ENCODE measurements at places on chromosomes 16 and 17.

DNA sequence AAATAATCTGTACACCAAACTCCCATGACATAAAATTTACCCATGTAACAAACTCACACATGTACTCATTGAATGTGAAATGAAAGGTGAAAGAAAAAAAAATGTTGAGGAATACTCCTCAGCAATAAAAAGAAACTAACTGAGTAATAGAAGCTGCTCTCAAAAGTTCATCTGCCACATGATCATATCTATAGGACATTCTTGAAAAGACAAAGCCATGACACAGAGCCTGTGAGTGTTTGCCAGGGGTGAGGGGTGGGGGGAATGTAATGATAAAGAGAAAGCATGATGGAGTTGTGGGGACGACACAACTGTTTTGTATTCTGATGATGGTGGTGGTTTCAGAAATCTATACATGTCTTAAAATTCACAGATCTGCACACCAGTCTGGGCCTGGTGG, 52.2 kb upstream of the TMC5 start:
- no peak for DNase-seq

- no peak for DNase-seq
These were observed 42.9 kb upstream of the IRF8 start for GRCh38 chr16:85856079-85856478.

DNA sequence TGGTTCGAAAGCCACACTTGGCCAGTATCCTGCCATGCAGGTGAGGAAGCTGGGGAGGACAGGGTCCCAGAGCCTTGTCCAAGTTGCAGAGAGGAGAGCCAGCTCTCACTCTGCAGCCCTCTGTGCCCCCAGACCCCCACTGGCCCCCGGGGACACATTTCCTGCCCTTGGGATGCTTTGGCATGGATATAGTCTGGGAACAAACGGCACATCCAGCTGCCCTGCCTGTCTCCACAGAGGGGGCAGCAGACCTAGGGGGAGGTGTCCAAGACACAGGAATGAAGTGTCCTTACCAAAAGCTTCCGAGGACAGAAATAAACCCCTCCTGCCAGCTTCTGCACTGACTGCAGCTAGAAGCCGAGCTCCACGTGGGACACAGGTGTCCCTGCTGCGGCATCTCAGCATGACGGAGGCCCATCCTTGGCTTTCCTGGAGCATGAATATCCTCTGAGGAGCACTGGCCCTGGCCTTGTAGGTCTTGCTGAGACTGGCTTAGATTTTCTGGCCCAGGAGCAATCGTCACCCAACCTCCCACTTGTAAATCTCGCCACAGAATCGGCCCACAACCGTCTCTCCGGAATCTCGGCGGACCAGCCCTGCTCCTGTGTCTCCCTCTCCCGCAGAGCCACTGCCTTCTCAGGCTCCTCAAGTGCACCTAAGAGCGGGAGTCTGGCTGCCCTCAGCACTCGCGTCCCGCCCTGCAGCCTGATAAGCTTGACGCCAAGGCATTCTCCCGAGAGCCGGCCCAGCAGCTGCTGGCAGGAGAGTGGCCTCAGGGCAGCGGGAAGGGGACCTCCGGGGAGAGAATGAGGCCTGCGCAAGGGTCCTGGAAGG, 1.1 kb upstream of the CAPN15 start:
- no peak for DNase-seq

DNA sequence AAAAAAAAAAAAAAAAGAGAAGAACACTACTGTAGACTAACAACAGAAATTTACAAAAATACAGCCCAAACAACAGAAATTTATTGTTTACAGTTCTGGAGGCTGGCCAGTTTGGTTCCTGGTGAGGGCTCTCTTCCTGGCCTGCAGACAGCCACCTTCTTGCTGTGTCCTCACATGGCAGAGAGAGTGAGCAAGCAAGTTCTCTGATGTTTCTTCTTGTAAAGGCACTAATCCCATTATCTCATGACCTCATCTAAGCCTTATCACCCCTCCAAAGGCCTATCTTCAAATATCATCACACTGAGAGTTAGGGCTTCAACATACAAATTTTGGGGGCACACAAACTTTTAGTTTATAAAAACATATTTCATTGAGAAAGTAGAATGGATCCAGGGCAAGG, 7.3 kb downstream of the ARSG start:
- no peak for DNase-seq

GRCh38 chr17:65154770-65155589, 17.8 kb downstream of the RGS9 start:
- DNase-seq = no peak

DNA sequence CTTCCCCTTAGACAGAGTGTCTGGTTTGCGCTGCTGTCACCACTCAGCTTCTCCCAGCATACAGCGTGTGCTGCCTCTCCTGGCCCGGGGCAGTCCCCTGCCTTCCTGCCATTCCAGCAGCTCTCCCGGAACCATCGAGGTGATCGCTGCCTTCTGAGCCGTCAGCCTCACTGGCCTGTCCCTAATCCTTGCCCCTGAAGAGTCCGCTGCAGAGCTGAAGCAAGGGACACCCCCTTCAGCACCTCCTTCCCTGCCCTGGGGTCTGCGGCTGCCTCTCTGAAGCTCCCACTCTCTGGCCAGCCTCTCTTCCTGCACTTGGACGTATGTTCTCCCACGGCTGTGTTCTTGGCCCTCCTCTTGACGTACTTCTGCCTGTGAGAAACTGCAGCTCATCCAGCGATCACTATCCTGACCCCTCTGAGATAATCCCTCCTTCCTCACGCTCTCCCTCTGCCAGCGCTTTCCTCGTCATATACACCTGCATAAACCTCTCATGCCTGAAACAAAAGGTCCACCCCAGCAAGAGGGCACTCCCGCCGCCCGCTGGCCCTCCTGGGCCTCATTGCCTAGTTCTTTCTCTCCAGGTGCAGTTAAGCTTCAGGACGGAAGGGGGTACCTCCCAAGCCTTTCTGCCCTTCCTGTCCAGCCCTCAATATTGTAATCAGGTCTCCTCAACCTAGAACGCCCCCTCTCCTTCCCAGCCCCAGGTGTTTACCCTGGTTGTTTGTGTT, 220.6 kb upstream of the CHMP6 start:
- no peak for DNase-seq

DNA sequence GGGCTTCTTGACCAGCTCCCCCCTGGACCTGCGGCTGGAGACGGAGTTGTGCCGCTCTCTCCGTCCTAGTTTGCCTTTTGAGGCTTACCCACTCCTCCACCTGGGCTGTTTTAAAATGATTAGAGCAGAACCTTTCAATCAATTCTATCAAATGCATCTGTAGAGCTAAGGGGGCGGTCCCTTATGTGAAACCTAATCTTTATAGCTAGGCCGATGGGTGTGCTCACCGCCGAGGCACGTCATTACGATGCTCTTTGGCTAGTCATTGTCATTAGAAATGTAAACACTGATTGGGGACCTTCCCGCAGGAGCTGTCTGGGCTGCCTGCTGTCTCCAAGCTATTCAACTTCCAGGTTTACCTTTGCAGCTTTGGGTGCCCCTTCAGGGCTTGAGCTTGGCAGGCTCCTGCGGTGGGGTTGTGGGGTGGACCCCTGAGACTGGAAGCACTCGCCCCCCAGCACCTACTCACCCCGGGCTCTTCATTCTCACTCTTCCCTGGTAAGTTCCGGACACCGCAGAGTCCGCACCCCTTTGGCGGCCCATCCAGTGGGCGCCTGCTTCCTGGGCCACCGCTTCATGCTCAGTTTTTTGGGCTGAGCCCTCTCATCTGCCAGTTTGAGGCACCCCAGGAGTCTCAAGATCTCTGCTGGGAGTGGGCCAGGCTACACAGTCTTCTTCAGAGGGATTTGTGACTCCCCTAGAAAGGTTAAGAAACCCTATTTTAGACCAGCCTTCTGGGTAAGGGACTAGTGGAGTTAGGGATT, 20.9 kb upstream of the IL17C start:
- no peak for DNase-seq

GRCh38 chr16:28011971-28012445, 51.5 kb downstream of the GSG1L start:
- DNase-seq = no peak

DNA sequence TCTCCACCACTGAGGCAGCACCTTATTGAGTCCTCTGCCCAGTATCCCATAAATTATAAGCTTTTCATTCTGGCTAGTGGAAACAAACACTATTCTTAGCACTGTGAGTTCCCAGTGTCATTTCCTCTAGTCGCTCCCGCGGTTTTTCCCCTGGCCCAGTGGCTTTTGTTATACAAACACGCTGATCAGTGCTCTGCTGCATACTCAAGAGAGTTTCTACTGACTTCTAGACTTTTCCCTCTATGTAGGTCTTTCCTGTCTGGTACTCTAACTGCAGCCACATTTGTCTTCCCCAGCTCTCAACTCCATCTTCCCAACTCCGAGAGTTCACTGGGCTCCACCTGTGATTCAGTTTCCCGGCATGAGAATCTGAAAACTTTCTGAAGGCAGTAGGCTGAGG, 556.6 kb upstream of the SALL1 start:
- DNase-seq = no peak

- DNase-seq = no peak
These were observed 377.8 kb upstream of the TNRC6C start for GRCh38 chr17:77580531-77581270.

GRCh38 chr17:5943232-5943631, 126.9 kb upstream of the WSCD1 start:
- no peak for DNase-seq

DNA sequence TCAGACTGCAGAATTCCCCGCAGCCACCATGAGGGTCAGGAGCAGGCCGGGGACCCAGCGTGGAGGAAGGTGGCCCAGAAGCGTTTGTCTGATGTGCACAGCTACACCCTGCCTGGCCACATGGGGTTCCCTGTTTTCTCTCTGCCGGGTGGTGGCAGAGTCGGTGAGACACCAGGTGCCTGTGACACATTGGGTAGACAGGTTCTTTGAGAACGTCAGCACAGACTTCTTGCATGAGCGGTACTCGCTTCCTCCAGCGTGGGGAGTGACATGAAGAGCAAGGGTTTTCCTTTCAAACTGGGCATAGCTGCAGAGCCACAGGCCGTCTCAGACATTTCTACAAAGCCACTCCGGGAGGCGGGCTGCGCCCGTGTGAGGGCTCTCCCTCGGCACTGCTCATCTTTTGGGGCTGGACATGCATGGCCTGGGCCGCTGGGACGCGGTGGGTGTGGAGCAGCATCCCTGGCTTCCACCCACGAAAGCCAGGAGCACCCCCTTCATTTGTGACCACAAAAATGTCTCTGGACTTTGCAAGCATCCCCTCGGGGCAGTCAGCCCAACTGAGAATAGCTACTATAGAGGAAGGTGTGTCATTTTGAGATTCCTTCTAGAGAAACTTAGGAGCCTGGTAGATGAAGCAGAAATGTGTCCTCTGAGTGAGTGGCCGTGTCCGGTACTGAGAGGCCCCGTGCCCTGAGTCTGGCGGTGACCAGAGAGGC, 26.0 kb downstream of the NME3 start:
- no peak for DNase-seq

- DNase-seq = no peak
These were observed 2227.2 kb downstream of the TP53TG3F start for GRCh38 chr16:35686595-35686994.

DNA sequence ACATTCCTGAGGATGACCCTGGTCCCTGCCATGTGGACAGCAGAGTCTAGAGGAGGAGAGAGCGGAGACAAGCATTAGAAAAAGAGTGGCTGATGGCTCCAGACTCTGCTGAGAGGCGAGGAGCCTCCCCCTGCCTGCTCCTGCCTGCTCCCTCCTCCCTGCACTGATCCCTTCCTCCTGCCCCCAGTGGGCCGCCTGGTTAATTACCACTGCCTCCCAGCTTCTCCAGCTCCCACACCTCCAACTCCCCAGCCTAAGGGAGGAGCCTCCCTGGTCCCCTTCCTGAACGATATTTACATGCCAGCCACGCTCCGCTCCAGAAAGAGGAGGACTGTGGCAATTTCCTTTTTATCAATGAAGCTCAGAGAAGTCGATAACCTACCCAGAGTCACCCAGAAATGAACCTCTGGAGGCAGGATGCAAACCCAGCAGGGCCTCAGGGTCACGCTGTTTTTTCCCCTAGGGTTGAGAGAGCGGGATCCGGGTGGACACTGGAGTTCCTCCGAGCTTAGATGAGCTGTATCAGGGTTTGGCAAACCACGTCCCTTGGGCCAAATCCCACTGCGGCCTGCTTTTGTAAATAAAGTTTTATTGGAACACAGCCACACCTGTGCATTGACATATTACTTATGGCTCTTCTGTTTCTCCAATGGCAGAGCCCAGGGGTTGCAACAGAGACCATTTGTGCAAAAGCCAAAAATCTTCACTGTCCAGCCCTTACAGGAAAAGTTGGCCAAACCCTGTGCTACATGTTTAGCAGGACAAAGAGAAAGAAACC, 27.1 kb upstream of the JPH3 start:
- DNase-seq = no peak

DNA sequence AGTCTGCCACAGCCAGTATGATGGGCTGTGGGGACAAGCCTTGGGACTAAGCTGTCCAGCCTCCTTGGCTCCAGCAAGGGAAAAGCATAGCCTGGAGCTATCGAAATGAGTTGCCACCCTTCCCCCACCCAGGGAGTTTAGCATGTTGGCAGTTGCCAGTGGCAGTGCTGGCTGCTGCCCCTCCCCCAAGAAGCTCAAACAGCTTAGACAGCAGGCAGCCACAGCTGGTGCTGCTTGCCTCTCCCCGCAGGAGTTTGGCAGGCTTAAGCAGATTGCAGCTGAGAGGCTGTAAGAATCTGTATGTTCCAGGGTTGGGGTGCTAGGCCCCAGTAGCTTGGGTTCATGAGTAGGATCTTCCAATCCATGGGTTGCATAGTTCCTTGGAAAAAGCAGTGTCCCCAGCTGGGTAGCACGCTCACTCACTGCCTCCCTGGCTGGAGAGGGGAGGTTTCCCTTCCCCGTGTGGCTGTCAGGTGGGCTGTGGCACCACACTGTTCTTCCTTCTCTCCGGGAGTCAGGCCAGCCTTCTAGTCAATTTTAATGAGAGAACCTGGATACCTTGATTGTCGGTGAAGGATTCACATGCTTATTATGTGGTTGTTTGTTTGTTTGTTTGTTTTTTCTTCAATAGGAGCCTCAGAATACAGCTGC, 506.1 kb downstream of the CDH11 start:
- no peak for DNase-seq

DNA sequence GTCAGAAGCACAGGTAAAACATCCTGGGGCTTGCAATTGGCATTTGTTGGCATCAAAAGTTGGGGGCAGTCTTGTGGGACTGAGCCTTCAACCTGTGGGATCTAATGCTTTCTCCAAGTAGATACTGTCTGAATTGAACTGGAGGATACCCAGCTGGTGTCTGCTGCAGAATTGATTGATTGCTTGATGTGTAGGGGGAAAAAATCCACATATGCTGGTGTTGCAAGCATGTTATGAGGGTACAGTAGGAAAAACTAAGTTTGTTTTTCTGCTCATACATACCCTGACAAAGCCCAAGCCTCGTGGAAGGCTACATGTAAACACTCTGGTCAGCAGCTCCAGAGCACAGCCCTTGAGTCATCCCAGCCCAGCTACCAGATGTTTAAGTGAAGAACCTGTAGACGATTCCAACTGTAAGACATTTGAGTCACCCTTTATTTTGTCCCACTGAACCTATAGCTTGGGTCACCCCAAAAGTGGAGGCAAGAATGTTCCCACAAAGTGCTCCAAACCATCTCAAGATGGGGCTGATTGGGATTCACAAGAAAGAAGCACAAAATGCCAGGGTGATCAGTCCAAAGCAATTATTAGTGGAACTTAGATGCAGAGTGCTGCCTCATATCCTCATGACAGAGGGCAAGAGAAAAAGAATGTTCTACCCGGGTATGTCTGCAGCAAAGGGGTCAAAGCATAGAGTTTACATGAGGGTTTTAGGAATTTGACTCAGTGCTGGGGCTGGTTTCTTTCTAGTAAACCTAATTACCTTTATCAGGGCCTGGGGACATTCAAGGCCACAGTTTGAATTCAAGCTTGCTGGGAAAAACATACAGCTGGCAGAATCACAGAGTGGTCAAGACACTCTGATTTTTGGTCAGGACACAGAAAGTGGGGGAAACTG, 9.6 kb upstream of the APPBP2 start:
- no peak for DNase-seq

GRCh38 chr17:39753514-39754160, 15.9 kb downstream of the GRB7 start:
- DNase-seq = no peak
